ENCODE measurements at places on chromosomes 7 and 10.

GRCh38 chr10:131099028-131099726 lies 212.3 kb downstream of the TCERG1L start:
- DNase-seq: no peak

DNA sequence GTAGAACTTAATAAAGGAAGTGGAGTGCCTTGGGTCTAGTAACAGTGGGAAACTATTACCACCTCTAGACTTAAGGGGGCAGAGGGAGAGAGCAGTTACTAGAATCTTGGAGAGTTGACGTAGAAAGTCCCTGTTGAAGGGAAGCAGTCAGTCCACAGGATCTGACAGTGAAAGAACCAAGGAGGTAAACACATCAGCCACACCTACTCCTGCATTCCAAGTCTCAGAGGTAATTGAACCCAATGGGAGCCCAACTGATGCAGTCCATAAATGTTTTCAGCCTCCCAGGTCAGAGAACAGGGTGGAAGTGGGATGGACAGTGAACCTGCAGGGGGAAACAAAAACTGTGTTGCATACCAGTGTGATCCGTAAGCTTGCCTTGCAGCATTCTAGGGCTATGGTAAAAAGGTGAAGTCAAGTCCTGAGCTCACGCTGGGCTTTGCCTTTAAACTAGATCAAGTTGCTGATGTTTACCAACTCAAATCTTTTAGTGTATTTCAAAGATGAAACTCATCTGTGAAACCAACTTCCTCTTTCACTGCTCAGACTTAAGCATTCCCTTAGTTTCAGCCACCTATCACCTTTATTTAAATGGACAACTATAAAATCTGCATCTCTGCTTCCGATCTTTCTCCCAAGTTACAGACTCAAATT lies 57.2 kb downstream of the SLC16A12 start:
- DNase-seq: no peak

GRCh38 chr7:7706556-7707172 lies 11.7 kb downstream of the RPA3 start:
- DNase-seq: no peak

DNA sequence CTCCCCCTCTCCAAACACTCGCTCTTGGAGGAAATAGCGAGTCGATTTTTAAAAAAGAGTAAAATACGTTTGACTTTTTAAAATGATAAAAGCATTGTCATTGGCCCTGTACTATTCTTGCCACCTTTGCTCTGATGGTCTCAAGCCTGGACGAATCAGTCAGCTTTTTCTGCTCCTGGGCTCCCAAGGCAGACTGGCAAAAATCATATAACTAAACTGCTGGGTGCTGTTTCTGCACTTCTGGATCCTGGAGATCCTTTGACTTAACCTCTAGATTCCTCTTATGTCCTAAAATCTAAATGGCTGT lies 1.8 kb downstream of the TPST1 start:
- DNase-seq: no peak

Measured in upper lobe of right lung (tissue), 1 donor.